Activated CD4-positive, alpha-beta T cell treated with anti-CD3 and anti-CD28 coated beads, Interleukin-10, Interleukin-2, amounts not matched to agents 100 ng/mL and 50 ng/mL, durations not matched to agents 16 hours and 8 hours (primary cell): ENCODE measurements at places on chromosomes 5 and 9.
A peak's percentile ranks its signal among the peaks of the same experiment; 100 is the strongest.

- DNase-seq: no peak
Measured at GRCh38 chr5:124790895-124791732, 44.7 kb upstream of the ZNF608 start.

GRCh38 chr9:35972093-35972492 is 14.1 kb upstream of the OR2S2 start:
- DNase-seq: peak; percentile 9

DNA sequence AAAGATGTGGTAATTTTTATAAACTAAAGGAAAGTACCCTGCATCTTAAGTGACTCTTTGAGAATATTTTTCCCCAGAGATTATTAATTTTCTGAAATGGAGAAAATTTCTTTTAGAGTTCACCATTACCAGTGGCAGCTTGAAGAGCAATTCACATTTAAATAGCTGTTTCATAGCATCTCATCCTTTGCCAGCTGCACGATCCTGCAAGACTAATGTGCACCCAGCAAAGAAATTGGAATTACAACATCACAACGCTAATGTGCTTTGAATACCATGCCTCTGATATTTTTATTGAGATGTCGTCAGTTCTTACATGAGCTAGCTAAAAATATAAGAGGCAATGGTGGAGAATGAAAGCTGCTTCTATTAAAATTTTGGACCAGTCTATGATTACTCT is 423.5 kb downstream of the TAF11L14 start:
- no peak for DNase-seq

DNA sequence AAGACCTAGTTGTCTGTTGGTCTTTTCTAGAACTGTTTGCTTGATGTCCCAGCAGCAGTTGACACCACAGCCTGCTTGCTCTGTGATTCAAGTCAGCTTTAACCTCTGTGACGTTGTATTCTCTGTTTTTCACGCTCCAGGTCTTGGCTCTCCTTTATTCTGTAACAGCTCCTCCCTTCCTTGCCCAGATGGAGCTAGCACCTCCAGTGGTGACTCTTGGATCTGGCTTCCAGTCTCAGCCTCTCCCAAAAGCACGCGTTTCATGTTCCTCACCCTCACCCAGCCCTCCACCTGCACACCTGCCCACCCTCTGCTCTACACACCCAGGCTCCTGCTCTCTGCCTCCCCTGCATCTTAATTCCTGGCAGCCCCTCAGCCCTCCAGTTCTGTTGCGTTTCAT is 50.6 kb downstream of the DMRT1 start:
- DNase-seq: peak; percentile 4

GRCh38 chr5:159678657-159679392 is 237.5 kb upstream of the ADRA1B start:
- DNase-seq: no peak

- DNase-seq: no peak
Measured at GRCh38 chr5:112419164-112419985, at the start of gene EPB41L4A. Gene EPB41L4A (minus strand): TSS chr5:112419277. CDS start chr5:112419039, 238 bp downstream.

- no peak for DNase-seq
Measured at GRCh38 chr5:158869854-158870253, 229.9 kb downstream of the EBF1 start.

GRCh38 chr5:39658866-39659265 is 234.1 kb upstream of the DAB2 start:
- no peak for DNase-seq

DNA sequence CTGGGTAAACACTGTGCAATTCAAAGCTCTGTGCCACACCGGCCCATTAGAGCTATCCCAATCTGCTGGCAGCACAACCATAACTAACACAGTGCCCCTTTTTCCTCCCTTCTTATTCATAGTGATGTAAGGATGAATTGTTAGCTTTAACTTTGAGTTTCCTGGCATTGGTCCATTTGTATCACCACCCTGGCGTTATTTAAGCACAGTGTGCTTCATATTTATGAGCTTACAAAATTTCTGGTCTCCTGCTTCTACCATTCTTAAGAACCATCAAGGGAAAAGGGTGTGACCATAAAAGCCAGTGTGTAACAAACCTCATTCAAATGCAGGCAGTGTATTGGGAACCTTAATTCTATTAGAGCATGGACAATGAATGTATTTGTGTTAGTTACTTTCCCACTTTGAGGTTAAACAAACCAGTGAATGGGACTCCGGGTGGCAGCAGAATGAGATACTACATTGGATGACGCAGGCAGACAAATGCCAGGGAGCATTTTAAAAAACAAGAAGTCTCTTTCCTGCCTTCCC is 222.6 kb downstream of the TMEM161B start:
- no peak for DNase-seq
